ENCODE measurements at places on chromosomes 3 and 15.

- H3K4me3 ChIP-seq: no peak overlapping the region
- no peaks in the 10 kb centered on the region for H3K36me3 ChIP-seq
- peaks cover 12% of the 10 kb centered on the region for H3K27me3 ChIP-seq
- no peak for DNase-seq
Observed at GRCh38 chr3:33940149-33940548, 141.7 kb downstream of the PDCD6IP start.

DNA sequence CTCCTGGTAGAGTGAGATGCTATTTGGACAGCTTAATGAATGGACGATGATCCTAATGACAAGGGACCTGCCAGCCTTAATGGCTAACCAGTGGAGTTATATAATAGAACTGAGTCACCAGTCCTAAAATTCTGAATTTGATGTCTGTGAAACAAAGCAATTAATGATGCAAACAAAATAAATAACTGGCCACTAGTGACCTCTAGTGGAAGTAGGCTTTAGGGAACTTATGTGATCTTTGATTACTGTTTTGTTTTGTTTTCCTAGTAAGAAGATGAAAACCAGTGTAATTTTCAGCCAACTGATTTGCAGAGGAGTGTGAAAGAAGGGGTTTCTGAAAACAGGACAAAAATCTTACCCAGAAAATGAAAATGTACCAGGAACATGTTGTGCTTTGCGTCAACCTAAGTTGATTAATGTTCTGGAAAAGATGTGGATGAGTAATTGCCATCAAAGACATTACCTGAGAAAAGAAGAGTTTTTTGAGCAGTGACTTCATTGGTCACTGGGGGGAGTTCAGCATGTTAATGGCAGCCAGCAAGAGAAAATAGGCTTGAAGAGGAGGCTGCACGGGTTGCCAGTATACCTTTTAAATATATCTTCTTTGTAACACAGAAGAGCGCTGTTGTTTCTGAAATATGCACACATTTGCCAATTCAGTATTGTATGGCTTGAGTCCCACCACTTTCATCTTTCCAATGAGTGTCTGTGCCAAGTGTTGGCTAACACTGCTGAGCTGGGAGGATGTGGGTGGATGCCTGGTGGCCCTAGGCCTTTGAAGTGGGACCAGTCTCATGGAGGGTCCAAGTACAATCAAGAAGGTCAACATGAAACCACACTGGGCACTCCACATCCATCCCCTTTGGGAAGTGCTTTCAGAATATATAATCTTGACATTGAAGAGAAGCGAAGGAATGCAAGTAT lies 9.3 kb downstream of the VEPH1 start:
- H3K4me3 ChIP-seq: no peak overlapping the region
- H3K27me3 ChIP-seq: peaks cover 25% of the 10 kb centered on the region
- H3K36me3 ChIP-seq: no peaks in the 10 kb centered on the region
- DNase-seq: no peak
- no peaks in the 10 kb centered on the region for H3K4me1 ChIP-seq

DNA sequence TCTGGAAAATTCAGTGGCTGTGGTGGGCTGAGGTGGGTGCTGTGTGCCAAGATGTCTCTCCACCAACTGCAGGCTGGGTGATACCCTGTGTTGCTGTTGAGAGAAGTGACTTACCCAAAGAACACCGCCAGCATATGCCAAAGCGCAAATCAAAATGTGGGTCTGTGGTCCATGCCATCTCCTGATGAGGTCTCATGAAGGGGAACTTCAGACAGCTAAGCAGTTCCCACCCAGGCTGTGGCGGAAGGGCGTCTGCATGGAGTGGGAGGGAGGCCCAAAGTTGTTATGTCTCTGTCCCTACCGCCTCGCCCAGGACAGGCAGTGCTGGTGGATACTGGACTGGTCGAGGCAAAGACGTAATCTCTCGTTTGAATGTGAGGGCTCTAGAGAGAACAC lies 70.9 kb upstream of the PLXNA1 start:
- peaks cover 51% of the 10 kb centered on the region for H3K4me1 ChIP-seq
- H3K4me3 ChIP-seq: peak overlapping the region; percentile 80
- H3K36me3 ChIP-seq: peaks cover 8% of the 10 kb centered on the region
- peaks cover 6% of the 10 kb centered on the region for H3K27me3 ChIP-seq
- no peak for DNase-seq

- peak; percentile 75 for DNase-seq
- peak overlapping the region; percentile 26 for H3K4me3 ChIP-seq
- peak overlapping the region; percentile 62 for H3K27ac ChIP-seq
Observed at GRCh38 chr3:71309342-71309741, 274.2 kb downstream of the FOXP1 start.

- H3K36me3 ChIP-seq: peaks cover 37% of the 10 kb centered on the region
- no peak for DNase-seq
Observed at GRCh38 chr15:52361494-52361893, 65.9 kb upstream of the MYO5C start.

DNA sequence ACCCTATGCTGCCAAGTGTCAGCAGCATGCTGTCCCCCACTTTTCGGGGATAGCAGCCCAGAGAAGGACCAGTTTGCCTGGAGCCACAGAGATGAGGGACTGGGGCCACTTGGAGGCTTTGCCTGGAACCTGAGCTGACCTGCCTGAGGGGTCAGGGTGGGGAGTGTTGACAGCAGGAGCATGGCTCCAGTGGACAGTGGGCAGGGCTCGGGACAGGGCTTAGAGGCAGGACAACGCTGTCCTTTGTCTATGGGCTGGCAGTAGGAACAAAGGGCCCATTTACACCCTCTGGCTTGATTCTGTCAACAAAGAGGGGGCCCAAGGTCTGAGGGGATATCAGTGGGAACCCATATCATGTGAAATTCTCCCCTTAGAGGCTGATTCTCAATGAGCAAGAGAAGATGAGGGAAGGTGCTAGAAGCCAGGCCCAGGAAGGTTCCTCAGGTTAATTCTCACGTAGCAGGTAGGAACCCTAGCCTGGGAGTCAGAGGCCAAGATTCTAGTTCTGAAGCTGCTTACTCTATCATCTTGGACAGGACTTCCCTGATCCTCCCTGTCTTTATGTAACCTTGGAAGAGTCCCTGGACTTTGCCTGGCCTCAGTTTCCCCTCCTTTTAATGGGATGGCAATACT lies 29.7 kb upstream of the HHATL start:
- H3K27me3 ChIP-seq: peaks cover 6% of the 10 kb centered on the region
- no peak overlapping the region for H3K4me3 ChIP-seq
- no peaks in the 10 kb centered on the region for H3K4me1 ChIP-seq
- no peak overlapping the region for H3K27ac ChIP-seq

- no peaks in the 10 kb centered on the region for H3K4me1 ChIP-seq
- DNase-seq: no peak
- no peak overlapping the region for H3K4me3 ChIP-seq
- H3K27ac ChIP-seq: no peak overlapping the region
- peaks cover 7% of the 10 kb centered on the region for H3K27me3 ChIP-seq
Observed at GRCh38 chr3:27252646-27253045, 116.5 kb downstream of the NEK10 start.

- DNase-seq: no peak
- peaks cover 9% of the 10 kb centered on the region for H3K4me1 ChIP-seq
- H3K27ac ChIP-seq: no peak overlapping the region
- H3K4me3 ChIP-seq: no peak overlapping the region
Observed at GRCh38 chr3:159916052-159916451, 72.6 kb upstream of the IL12A start.

DNA sequence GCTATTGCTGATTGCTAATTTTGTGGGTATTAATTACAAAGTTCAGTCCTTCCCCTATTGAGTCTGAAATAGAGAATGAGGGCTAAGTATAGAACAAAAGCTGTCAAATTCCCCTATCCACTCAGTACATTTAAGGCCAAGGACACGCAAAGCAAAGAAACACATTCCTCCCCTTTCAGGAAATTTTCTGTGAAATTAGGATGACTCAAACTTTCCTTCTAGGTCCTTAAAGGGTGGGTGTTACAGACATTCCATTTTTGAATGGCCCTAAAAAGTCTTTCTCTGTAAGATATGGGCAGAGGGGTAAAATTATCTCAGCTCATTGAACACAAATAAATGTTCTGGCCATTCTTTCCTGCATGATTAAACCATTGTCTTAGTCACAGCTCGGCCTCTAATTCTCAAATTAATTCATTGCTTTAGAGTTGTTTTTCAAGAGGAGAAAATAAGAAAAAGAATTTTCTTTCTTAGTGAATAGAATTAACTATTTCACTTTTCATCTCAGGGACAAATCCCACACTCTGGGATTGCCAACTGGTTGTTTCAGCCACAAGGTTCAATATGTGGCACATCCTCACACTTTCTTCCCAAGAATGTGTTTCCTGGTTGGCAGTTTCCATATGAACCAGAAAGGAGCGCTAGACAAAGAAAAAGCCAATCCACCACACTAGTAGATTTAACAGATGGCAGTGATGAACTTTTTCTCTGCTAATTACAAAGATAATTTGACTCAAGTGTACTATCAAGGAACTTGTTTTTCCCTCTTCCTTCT lies 424.1 kb downstream of the ZNF385D start:
- no peak overlapping the region for H3K4me3 ChIP-seq
- no peaks in the 10 kb centered on the region for H3K27me3 ChIP-seq
- no peak overlapping the region for H3K27ac ChIP-seq
- no peaks in the 10 kb centered on the region for H3K4me1 ChIP-seq

DNA sequence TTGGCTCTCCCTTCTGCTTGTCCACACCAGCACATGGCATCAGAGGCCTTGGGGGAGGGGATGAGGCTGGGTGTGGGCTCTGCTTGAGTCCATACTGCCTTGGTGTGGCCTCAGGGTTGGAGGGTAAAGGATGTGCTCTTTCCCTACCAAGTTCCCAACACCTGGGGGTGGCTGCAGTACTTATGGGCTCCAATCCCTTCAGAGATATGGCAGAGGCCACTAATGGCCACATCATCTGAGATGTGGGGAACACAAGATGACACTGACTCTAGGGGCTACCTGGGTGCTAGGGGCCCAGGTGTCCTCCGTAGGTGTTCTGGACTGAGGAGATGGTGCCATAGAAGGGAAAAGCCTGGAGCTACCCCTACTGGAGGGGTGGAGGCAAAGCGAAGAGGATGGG lies 6.9 kb downstream of the CXCR6 start:
- H3K27ac ChIP-seq: peak overlapping the region; percentile 57
- H3K4me3 ChIP-seq: no peak overlapping the region
- no peaks in the 10 kb centered on the region for H3K27me3 ChIP-seq

DNA sequence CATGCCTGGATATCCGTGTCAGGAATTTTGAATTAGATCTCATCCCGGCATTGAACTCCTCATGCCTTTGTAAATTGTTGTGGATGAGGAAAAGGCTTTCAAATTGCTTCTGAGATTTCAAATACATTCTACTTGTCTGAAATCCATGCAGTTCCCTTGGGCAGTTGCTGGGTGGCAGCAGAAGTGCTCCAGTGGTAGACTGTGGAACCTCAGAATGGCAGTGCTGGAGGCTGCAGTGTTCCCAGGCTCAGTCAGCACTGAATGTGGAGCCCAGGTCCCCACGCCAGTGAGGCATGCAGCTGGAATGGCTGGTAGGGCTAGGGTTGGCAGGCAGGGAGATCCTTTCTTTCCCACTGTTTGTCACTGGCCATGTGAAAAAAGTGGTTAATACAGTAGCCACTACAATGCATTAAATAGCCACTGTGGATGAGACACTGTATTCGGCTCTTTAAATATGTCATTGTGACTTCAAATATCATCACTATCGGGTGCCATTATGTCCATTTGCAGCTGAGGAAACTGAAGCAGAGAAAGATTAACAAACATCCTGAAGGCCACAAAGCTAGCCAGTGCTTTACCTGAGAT lies 98.6 kb downstream of the TPRG1 start:
- peaks cover 25% of the 10 kb centered on the region for H3K4me1 ChIP-seq
- H3K27me3 ChIP-seq: no peaks in the 10 kb centered on the region
- H3K4me3 ChIP-seq: no peak overlapping the region
- H3K36me3 ChIP-seq: peaks cover 2% of the 10 kb centered on the region
- DNase-seq: peak; percentile 38

GRCh38 chr3:197734667-197735318 lies 1.9 kb downstream of the RUBCN start:
- no peak for DNase-seq
- peaks cover 27% of the 10 kb centered on the region for H3K4me1 ChIP-seq
- peaks cover 14% of the 10 kb centered on the region for H3K36me3 ChIP-seq
- peak overlapping the region; percentile 17 for H3K27ac ChIP-seq

- no peak overlapping the region for H3K27ac ChIP-seq
- no peaks in the 10 kb centered on the region for H3K36me3 ChIP-seq
- H3K27me3 ChIP-seq: peaks cover 11% of the 10 kb centered on the region
- no peak for DNase-seq
- no peak overlapping the region for H3K4me3 ChIP-seq
Observed at GRCh38 chr3:98617841-98618240, 24.4 kb upstream of the CPOX start.

DNA sequence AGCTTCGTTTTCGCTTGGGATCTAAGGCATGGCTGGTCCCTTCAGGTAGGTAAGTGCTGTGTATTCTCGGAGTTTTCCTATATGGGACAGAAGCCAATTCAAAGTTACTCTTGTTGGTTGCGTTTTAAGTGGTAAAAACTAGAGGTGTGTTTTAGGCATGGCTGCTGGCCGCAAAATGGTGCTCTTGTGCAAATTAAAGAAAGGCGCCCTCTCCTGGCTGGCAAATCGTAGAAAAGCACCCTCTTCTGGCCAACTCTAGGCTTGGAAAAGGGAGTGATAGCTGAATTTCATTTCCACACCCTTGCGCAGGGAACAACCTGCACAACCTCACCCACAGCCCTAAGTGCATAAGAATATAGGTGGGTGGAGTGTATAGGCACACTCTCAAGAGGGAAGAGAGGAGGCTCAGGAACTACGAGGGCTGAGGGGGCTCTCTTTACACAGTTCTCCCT lies 23.5 kb downstream of the DRD3 start:
- DNase-seq: no peak
- H3K27me3 ChIP-seq: peaks cover 10% of the 10 kb centered on the region
- H3K36me3 ChIP-seq: no peaks in the 10 kb centered on the region
- peaks cover 5% of the 10 kb centered on the region for H3K4me1 ChIP-seq

DNA sequence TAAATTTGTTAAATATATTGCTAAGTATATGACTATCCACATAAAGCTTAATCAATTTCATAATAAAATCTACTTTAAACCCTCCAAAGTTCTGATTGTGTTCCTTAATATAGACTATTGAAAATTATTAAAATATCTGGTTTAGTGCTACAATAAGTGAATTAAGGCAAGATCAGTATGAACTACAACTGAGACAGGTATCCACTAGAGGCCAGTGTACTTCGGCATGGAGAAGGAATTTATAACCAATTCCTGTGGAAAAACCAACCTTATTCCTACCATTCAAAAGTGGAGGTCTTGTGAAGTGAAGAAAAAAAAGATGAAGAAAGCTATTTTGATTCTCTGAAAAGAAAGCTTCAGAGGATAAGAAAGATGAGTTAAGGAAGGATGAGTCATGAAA lies 237.7 kb downstream of the SUCLG2 start:
- H3K36me3 ChIP-seq: peaks cover 38% of the 10 kb centered on the region
- H3K4me1 ChIP-seq: no peaks in the 10 kb centered on the region
- H3K27ac ChIP-seq: no peak overlapping the region
- DNase-seq: no peak

DNA sequence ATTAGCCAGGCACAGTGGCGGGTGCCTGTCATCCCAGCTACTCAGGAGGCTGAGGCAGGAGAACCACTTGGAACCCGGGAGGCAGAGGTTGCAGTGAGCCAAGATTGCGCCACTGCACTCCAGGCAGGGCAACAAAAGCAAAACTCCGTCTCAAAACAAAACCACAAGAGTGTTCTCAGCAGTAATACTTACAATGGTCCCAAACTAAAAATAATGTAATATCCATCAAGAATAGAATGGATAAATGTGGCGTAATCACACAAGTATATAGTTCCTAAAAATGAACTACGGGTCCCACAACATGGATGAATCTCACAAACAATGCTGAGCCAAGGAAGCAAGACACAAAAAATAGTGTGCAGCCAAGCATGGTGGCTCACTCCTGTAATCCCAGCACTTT lies 39.2 kb downstream of the STAG1 start:
- H3K4me1 ChIP-seq: peaks cover 3% of the 10 kb centered on the region
- no peak overlapping the region for H3K4me3 ChIP-seq
- DNase-seq: no peak
- no peaks in the 10 kb centered on the region for H3K27me3 ChIP-seq
- no peak overlapping the region for H3K27ac ChIP-seq
